CD4-positive, CD25-positive, alpha-beta regulatory T cell (primary cell): ENCODE measurements at places on chromosomes 5 and 9. TPM values are rescaled to one million over a fixed set of nuclear protein-coding genes. Genes with fewer than 3 reads are reported as not detected.

CATSPER3 gene
- total RNA-seq, result 0.37 TPM

GRCh38 chr5:160312134-160312959 is at the start of gene CCNJL:
TSS of gene CCNJL (minus strand) at chr5:160312564. CDS start at chr5:160311923, 641 bp downstream.
- DNase-seq, result peak; percentile 2
- H3K27ac ChIP-seq, result no peak within 1 kb of the TSS
- H3K4me3 ChIP-seq, result no peak within 1 kb of the TSS

CARD9 gene
- 0.35 TPM for total RNA-seq

DNA sequence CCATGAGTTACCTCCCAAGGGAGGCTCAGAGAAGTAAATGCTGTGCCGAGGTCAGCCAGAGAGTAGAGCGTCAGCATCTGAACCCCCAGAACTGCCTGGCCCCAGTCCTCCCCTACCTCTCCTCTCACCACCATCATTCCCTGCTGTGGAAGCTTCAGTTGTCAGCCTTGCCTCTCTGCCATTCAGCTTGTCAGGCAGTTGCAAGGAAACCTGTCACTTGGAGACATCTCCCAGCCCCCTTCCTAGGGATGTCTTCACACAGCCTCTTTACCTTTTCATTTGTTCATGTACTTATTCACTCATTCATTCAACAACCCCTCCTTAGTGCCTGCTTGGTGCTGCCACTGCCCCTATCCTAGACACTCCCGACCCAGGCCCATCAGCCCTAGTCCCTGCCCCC is 2.1 kb downstream of the RGS14 start:
- peak overlapping the region; percentile 78 for H3K4me3 ChIP-seq
- H3K27me3 ChIP-seq, result no peaks in the 10 kb centered on the region
- no peak for DNase-seq
- peaks cover 2% of the 10 kb centered on the region for H3K36me3 ChIP-seq
- peak overlapping the region; percentile 82 for H3K27ac ChIP-seq
- peaks cover 94% of the 10 kb centered on the region for H3K4me1 ChIP-seq

GRCh38 chr5:177232358-177232757 is 71.2 kb downstream of the RAB24 start:
- H3K36me3 ChIP-seq, result peaks cover 45% of the 10 kb centered on the region
- no peaks in the 10 kb centered on the region for H3K4me1 ChIP-seq
- no peaks in the 10 kb centered on the region for H3K27me3 ChIP-seq
- H3K27ac ChIP-seq, result no peak overlapping the region

DNA sequence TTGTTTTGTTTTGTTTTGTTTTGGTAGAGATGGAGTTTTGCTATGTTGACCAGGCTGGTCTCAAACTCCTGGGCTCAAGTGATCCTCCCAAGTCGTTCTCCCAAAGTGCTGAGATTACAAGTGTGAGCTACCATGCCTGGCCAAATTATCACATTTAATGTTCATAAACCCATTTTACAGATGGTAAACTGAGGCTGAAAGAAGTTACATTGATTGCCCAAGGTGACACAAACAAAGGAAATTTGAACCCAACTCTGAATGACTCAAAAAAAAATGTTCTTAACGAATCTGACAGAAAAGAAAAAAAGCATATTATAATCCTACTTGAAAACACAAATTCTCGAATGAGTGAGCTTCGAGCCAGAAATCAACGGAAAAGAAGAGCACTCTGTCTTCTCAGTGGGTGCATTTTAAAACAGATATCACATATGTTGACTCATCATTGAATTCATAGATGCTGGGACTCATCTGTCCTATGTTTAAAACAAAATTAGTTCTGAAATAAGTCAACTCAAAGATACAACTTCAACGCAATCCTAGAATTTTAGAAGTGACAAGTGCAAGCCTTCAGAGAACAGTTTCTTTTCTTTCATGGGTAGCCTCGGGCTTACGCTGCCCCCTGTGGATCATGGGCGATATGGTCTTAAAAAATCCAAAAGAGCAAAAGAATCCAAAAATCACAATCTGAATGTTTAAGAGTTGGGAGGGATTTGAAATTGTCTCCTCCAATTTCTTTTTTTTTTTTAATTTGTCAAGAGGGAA is 28.4 kb downstream of the TIMD4 start:
- no peak overlapping the region for H3K27ac ChIP-seq
- no peaks in the 10 kb centered on the region for H3K36me3 ChIP-seq
- peak; percentile 11 for DNase-seq
- no peaks in the 10 kb centered on the region for H3K4me1 ChIP-seq
- peak overlapping the region; percentile 66 for H3K4me3 ChIP-seq

DNA sequence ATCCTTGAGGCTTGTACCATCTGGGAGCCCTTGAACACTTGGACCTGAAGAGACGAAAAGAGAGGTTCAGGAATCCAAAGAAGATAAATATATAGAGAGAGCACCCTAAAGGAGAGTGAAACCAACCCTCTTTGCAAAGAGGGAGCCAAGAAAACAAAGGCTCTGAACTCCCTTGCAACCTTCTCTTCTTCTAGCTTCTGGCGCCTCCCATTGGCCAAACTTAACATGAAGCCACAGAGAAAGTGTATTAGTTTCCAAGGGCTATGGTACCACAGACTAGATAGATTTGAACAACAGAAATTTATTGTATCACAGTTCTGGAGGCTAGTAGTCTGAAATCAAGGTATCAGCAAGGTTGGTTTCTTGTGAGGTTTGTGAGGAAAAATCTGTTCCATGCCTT is 175.1 kb downstream of the HCN1 start:
- no peaks in the 10 kb centered on the region for H3K4me1 ChIP-seq
- no peaks in the 10 kb centered on the region for H3K36me3 ChIP-seq
- DNase-seq, result no peak
- no peak overlapping the region for H3K27ac ChIP-seq
